ENCODE measurements at places on chromosomes 5 and 9.

DNA sequence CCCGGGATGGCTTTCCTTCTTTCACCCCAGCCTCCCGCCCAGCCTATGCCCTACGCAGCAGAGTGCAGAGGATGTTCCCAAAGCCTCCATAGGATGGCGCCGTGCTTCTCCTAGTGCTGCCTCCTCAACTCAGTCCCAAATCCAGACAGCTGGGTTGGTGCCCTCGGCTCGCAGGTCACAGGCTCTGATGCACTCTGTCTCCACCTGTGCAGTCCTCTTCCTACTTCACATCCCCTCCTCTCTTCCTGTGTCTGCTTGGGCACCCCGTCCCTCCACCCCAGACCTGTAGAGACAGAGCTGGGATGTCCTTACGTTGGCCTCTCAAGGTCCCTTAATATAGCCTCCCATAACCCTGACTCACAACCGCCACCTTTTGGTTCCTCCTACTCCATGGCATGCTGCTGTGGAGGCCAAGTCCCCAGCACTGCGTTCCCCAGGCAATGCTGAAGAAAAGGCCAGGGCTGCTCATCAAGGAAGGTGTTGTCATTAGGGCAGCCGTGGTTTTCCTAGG, 314.4 kb downstream of the GADD45G start:
- DNase-seq: no peak

- DNase-seq: no peak
Measured at GRCh38 chr9:127424676-127424999, 456 bp downstream of the ZNF79 start.

DNA sequence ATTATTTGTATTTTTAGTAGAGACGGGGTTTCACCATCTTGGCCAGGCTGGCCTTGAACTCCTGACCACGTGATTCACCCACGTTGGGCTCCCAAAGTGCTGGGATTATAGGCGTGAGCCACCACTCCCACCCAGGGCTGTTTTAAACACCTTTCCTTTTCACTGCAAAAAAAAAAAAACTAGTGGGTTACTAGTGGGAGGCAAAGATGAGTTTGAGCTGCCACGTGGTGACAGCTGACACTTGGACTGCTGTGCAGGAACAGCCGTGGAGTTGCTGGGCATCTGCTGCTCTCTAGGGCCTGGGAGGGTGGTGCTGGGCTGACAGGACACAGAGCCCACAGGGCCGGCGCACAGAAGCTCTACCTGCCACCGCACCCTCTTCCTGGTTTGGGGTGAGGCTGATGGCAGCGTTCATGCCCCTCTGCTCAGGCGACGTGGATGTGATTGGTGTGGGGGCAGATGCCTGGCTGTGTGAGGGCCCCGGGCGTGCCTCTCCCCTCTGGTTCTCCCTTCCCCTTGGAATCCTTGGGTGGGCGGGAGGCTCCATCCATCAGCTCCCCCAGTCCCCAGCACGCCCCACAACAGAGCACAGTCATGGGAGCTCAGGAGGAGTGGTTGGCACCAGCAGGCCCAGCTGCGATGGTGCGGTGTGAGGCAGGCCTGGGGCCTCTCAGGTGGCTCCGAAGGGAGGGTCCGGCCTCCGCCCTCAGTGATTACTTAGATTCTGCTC, 16.9 kb downstream of the RABL6 start:
- DNase-seq: no peak

- no peak for DNase-seq
Measured at GRCh38 chr9:137221506-137222111, 431 bp downstream of the RNF208 start.

DNA sequence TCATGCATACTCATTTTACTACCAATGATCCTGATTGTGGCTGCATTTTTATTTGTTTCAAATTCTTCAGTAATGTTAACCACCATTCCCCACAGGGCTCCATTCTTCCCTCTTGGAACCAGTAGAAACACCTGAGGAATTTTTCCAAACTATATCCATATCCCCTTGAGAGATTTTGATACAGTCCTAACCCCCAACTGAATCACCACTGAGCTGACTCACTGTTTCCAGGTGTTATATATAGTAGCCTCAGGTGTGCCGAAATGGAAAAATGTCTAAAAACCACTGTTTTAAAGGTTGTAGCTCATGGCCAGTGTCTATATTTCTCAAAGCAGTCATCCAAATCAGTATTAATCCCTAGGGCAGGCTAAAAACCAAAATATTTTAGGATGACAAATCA, 85.2 kb downstream of the MRPS27 start:
- no peak for DNase-seq

- no peak for DNase-seq
Measured at GRCh38 chr5:175842951-175843793, 28.2 kb upstream of the CPLX2 start.

GRCh38 chr9:126719618-126720031, 85.2 kb upstream of the ZBTB43 start:
- peak; percentile 93 for DNase-seq

- DNase-seq: no peak
Measured at GRCh38 chr5:17788351-17788750, 154.1 kb downstream of the TAF11L14 start.

GRCh38 chr5:75536147-75536546, 24.5 kb downstream of the POLK start:
- no peak for DNase-seq
